Naive thymus-derived CD8-positive, alpha-beta T cell (primary cell): ENCODE measurements at places on chromosomes 6 and 20. TPM values are rescaled to one million over a fixed set of nuclear protein-coding genes. Genes with fewer than 3 reads are reported as not detected.

SLC24A3 gene
- total RNA-seq: not detected

- H3K4me3 ChIP-seq: peak overlapping the region; percentile 68
- no peak for DNase-seq
- H3K27me3 ChIP-seq: no peaks in the 10 kb centered on the region
- H3K27ac ChIP-seq: peak overlapping the region; percentile 84
These were observed 57.6 kb downstream of the ZNF831 start for GRCh38 chr20:59221049-59221706.

GRM1 gene
- not detected for total RNA-seq

- DNase-seq: no peak
- H3K4me3 ChIP-seq: peak overlapping the region; percentile 72
- H3K27ac ChIP-seq: peak overlapping the region; percentile 100
- H3K27me3 ChIP-seq: no peaks in the 10 kb centered on the region
- H3K36me3 ChIP-seq: peaks cover 2% of the 10 kb centered on the region
- peaks cover 95% of the 10 kb centered on the region for H3K4me1 ChIP-seq
These were observed 58.4 kb downstream of the TRERF1 start for GRCh38 chr6:42393339-42393738.

MCCD1 gene
- total RNA-seq: not detected

GRCh38 chr20:51128198-51128597 lies 105.3 kb upstream of the KCNG1 start:
- H3K4me3 ChIP-seq: no peak overlapping the region
- peaks cover 7% of the 10 kb centered on the region for H3K27me3 ChIP-seq
- H3K36me3 ChIP-seq: no peaks in the 10 kb centered on the region
- H3K4me1 ChIP-seq: peaks cover 2% of the 10 kb centered on the region
- no peak overlapping the region for H3K27ac ChIP-seq

SLC17A2 gene
- total RNA-seq: not detected

- H3K27me3 ChIP-seq: no peaks in the 10 kb centered on the region
- H3K4me1 ChIP-seq: peaks cover 28% of the 10 kb centered on the region
- H3K27ac ChIP-seq: no peak overlapping the region
- no peak overlapping the region for H3K4me3 ChIP-seq
- no peak for DNase-seq
- H3K36me3 ChIP-seq: peaks cover 2% of the 10 kb centered on the region
These were observed 936 bp upstream of the TMX4 start for GRCh38 chr20:8020314-8021079.

GRCh38 chr6:89199579-89199978 lies 17.6 kb downstream of the GABRR1 start:
- H3K4me1 ChIP-seq: no peaks in the 10 kb centered on the region
- H3K27ac ChIP-seq: no peak overlapping the region
- DNase-seq: no peak

- no peaks in the 10 kb centered on the region for H3K36me3 ChIP-seq
- no peak overlapping the region for H3K4me3 ChIP-seq
- H3K4me1 ChIP-seq: no peaks in the 10 kb centered on the region
- no peak overlapping the region for H3K27ac ChIP-seq
- peaks cover 10% of the 10 kb centered on the region for H3K27me3 ChIP-seq
These were observed 56.6 kb upstream of the RIN2 start for GRCh38 chr20:19701429-19701828.

MOG gene
- not detected for total RNA-seq

- no peak overlapping the region for H3K4me3 ChIP-seq
- no peak for DNase-seq
- H3K27ac ChIP-seq: no peak overlapping the region
- no peaks in the 10 kb centered on the region for H3K36me3 ChIP-seq
- no peaks in the 10 kb centered on the region for H3K4me1 ChIP-seq
- H3K27me3 ChIP-seq: peaks cover 6% of the 10 kb centered on the region
These were observed 203.7 kb downstream of the NFATC2 start for GRCh38 chr20:51338692-51339440.

CMTR1 gene
- 66.8 TPM for total RNA-seq

RAB22A gene
- 23.3 TPM for total RNA-seq

DNA sequence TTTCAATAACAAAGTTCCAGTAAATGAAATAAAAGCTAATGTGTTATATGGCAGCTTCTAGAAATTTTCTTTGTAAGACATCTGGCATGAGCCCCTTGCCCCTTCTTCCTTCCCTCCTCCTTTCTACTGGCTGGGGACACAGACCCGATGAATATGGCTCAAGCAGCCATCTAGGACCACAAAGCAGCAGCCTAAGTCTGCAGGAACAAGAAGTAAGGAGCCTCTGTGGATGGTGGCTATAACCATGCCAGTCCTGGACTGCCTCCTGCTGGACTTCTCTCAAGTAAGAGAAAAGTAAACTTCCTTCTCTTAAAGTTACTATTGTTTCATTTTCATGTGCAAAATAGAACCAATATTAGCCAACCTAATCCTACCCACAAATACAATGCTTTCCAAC lies 114.9 kb upstream of the DST start:
- no peak overlapping the region for H3K27ac ChIP-seq
- no peaks in the 10 kb centered on the region for H3K27me3 ChIP-seq
- H3K4me3 ChIP-seq: no peak overlapping the region
- H3K4me1 ChIP-seq: no peaks in the 10 kb centered on the region
- H3K36me3 ChIP-seq: no peaks in the 10 kb centered on the region

DNA sequence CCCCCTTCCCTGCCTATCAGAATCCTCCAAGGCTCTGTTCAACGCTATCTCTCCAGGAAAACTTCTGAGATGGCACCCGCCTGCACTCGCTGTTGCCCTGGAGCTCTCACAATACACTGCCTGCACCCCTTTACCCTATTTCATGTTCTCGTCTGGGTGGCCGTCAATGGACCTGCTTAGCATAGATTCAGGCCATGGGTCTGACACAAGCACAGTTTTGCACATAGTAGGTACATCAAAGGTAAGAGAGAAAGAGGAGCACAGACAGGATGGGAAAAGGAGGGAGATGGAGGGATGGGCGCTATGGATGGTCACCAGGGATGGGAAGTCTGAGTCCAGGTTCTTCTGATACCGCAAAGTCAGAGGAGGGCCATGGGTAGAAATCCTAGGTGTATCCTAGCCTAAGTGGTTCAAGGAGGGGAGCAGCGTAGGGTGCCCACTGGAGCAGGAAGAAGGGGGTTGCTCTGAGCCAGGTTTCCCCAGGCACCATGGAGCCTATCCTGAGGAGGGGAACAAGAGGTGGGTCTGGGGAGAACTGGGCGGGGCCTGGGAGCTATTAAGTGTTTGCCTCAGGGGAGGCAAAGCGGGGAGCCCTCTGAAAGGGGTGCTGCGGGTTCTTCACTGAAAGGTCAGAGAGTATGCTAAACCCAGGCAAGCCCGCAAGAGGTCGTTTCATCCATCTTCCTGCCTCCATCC lies 89.3 kb downstream of the MRPL14 start:
- H3K4me3 ChIP-seq: no peak overlapping the region
- H3K27me3 ChIP-seq: no peaks in the 10 kb centered on the region
- H3K36me3 ChIP-seq: no peaks in the 10 kb centered on the region
- H3K4me1 ChIP-seq: no peaks in the 10 kb centered on the region

FNDC11 gene
- 0.36 TPM for total RNA-seq

GRCh38 chr6:72418495-72418894 lies 203.4 kb upstream of the KCNQ5 start:
- H3K4me1 ChIP-seq: no peaks in the 10 kb centered on the region
- H3K27ac ChIP-seq: no peak overlapping the region
- H3K36me3 ChIP-seq: no peaks in the 10 kb centered on the region
- H3K4me3 ChIP-seq: no peak overlapping the region
- H3K27me3 ChIP-seq: peaks cover 4% of the 10 kb centered on the region

SUMO4 gene
- total RNA-seq: 6.0 TPM

GRCh38 chr20:46013322-46013828 lies 4.7 kb downstream of the MMP9 start:
- H3K36me3 ChIP-seq: no peaks in the 10 kb centered on the region
- peaks cover 54% of the 10 kb centered on the region for H3K4me1 ChIP-seq
- no peak for DNase-seq
- peaks cover 43% of the 10 kb centered on the region for H3K27me3 ChIP-seq
- no peak overlapping the region for H3K27ac ChIP-seq
- peak overlapping the region; percentile 24 for H3K4me3 ChIP-seq

TRIM31 gene
- total RNA-seq: not detected

GRCh38 chr6:158680481-158680880 lies 30.6 kb downstream of the SYTL3 start:
- no peaks in the 10 kb centered on the region for H3K27me3 ChIP-seq
- H3K4me1 ChIP-seq: peaks cover 37% of the 10 kb centered on the region
- H3K4me3 ChIP-seq: no peak overlapping the region
- peaks cover 5% of the 10 kb centered on the region for H3K36me3 ChIP-seq
- no peak for DNase-seq

GRCh38 chr6:98203170-98203806 lies 631.1 kb upstream of the POU3F2 start:
- no peak overlapping the region for H3K4me3 ChIP-seq
- no peaks in the 10 kb centered on the region for H3K4me1 ChIP-seq
- no peaks in the 10 kb centered on the region for H3K36me3 ChIP-seq
- no peaks in the 10 kb centered on the region for H3K27me3 ChIP-seq
- no peak for DNase-seq
- H3K27ac ChIP-seq: no peak overlapping the region

DNA sequence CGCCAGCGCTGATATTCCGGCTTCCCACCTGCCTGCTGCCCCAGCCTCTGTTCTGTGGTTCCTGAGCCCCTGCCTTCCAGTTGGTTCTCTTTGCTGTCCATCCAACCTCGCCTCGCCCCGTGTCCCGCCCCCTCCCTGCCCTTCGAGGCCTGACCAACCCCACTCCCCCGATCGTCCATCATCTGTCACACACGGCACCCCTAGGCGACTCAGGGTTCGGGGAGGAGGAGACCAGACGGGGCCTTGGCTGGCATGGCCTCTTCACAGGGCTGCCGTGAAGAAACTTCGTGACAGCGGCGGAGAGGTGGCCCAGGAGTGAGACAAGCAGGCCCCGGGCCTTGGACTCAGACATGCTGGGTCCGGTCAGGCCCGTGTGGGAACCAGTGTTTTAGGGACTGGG lies 226.1 kb downstream of the QKI start:
- H3K4me1 ChIP-seq: no peaks in the 10 kb centered on the region
- H3K27ac ChIP-seq: no peak overlapping the region
- no peaks in the 10 kb centered on the region for H3K27me3 ChIP-seq
- H3K36me3 ChIP-seq: no peaks in the 10 kb centered on the region
- no peak overlapping the region for H3K4me3 ChIP-seq
- no peak for DNase-seq

CLDN20 gene
- not detected for total RNA-seq

DNA sequence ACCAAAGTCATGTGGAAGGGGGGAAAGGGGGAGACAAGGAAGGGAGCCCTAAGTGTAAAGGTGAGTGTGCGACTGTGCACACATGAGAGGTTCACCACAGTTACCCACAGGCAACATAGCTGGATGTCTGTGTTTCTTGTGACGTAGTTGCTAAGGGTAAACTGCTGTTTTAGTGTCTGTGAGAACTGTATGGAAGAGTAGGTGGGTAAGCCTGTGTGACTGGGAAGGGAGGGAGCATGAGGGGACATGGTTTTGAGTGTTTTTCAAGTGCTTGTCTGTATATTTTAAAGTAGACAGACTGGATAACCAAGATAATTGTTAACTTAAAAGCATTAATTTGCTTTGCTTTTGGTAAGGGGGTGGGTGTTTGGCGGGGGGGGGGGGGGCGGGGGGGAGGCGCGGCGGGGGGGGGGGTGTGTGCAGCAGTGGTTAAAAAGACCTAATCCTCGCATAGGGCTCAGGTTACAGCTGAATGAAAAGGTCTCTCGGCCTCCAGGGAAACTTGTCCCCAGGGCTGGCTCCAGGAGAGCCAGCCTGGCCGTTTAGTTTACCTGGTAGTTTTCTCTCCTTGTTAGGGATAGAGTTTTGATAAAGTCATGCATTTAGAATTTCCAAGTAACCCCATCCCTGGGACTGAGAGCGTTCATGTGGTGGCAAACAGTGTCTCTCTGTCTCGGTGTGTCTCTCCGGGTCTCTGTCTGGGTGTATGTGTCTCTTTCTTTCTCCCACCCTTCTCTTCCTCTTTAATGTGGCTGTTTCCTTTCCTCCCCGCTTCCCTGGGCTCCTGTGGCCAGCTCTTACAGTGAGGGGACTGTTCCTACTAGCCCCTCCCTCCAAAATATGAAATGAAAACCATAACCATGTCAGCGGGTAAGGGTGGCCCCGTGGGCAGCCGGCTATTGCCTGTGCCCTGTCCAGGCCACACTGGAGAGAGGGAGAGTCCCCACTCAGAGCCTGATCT lies 3.4 kb downstream of the SCUBE3 start:
- no peaks in the 10 kb centered on the region for H3K36me3 ChIP-seq
- H3K4me3 ChIP-seq: no peak overlapping the region
- H3K27ac ChIP-seq: no peak overlapping the region

- no peak overlapping the region for H3K4me3 ChIP-seq
- H3K36me3 ChIP-seq: no peaks in the 10 kb centered on the region
- DNase-seq: no peak
- no peaks in the 10 kb centered on the region for H3K4me1 ChIP-seq
These were observed 23.6 kb downstream of the LRP11 start for GRCh38 chr6:149840345-149841075.

GRCh38 chr6:159512571-159512970 lies 180.5 kb downstream of the SOD2 start:
- H3K4me1 ChIP-seq: no peaks in the 10 kb centered on the region
- no peak overlapping the region for H3K4me3 ChIP-seq
- H3K27ac ChIP-seq: no peak overlapping the region
- no peak for DNase-seq

DNA sequence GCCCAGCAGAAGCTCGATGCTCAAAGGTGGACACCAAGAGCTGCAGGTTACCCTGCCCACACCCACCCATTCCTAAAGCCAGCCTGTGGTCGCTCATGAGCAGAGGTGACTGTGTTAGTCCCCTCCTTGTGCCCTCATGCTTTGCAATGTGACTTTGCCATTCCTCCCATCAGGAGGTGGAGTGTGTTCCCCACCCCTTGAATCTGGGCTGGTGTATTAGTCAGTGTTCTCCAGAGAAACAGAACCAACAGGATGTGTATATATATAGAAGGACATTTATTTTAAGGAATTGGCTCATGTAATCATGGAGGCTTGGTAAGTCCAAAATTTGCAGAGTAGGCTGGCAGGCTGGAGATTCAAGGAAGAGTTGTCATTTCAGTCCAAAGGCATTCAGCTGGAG lies 54.4 kb upstream of the RNF24 start:
- H3K4me3 ChIP-seq: no peak overlapping the region
- no peaks in the 10 kb centered on the region for H3K27me3 ChIP-seq
- H3K4me1 ChIP-seq: peaks cover 3% of the 10 kb centered on the region
- H3K27ac ChIP-seq: no peak overlapping the region

DNA sequence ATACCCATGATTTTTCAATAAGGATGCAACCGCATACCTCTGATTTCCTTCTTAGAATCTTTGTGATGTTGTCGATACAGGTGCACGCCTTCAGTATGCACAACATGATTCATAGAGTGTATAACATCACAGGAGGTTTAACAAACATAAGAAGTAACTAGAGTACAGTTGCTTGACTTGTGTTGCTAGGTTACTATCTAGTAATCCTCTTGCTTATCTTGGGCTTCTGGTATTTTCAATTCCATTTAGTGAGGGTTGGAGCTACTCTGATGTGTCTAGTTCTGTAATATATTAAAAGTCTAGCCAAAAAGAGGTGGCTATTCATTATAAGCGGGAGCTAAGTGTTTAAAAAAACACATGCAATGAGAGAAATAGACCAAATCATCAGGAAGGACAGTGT lies 85.5 kb upstream of the TENT5A start:
- H3K27ac ChIP-seq: no peak overlapping the region
- no peaks in the 10 kb centered on the region for H3K27me3 ChIP-seq
- no peaks in the 10 kb centered on the region for H3K4me1 ChIP-seq
- DNase-seq: no peak
- no peak overlapping the region for H3K4me3 ChIP-seq
- no peaks in the 10 kb centered on the region for H3K36me3 ChIP-seq

- peak overlapping the region; percentile 86 for H3K27ac ChIP-seq
- no peaks in the 10 kb centered on the region for H3K27me3 ChIP-seq
- DNase-seq: peak; percentile 70
- peaks cover 64% of the 10 kb centered on the region for H3K4me1 ChIP-seq
These were observed 713 bp upstream of the ELMO2 start for GRCh38 chr20:46406986-46407670.
